ENCODE measurements at places on chromosomes 3 and 15.

- no peak for DNase-seq
These were observed 321.4 kb upstream of the DPH6 start for GRCh38 chr15:35867356-35867755.

- DNase-seq, result no peak
These were observed 31.9 kb downstream of the SEC61A1 start for GRCh38 chr3:128083980-128084674.

- DNase-seq, result no peak
These were observed 108.4 kb downstream of the MBNL1 start for GRCh38 chr3:152377184-152377570.

GRCh38 chr15:35705030-35705883 lies 159.3 kb upstream of the DPH6 start:
- DNase-seq, result no peak

DNA sequence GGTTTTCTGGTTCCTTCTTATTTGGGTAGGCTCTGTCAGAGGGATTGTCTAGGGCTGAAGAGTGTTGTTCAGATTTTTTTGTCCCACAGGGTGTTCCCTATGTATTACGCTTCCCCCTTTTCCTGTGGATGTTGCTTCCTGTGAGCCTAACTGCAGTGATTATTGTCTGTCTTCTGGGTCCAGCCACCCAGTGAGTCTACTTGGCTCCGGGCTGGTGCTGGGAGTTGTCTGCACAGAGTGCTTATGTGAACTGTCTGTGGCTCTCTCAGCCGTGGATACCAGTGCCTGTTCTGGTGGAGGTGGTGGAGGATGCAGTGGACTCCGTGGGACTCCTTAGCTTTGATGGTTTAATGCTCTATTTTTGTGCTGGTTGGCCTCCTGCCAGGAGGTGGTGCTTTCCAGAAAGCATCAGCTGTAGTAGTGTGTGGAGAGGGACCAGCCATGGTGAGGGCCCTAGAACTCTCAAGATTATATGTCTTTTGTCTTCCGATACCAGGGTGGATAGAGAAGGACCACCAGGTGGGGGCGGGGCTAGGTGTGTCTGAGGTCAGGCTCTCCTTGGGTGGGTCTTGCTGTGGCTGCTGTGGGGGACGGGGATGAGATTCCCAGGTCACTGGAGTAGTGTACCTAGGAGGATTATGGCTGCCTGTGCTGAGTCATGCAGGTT lies 53.8 kb downstream of the CCDC66 start:
- DNase-seq, result no peak

- DNase-seq, result no peak
These were observed 423.6 kb upstream of the TPM1 start for GRCh38 chr15:62618846-62619504.

- no peak for DNase-seq
These were observed 412.7 kb upstream of the ZNF717 start for GRCh38 chr3:76198086-76198485.

DNA sequence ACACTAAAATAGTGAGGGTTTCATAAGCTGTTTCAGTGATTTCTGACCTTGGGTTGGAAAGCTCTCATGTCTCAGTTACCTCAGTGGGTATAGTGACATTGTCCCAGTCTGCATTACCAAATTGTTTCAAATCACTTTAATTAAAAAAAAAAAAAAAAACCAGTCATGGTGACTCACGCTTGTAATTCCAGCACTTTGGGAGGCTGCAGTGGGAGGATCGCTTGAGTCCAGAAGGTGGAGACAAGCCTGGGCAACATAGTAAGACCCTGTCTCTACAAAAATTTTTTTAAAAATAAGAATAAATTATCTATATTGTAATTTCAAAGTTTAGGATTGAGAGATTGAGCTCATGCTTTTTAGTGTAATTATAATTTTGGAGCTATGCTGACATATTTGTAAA lies 78.0 kb downstream of the MBNL1 start:
- no peak for DNase-seq

DNA sequence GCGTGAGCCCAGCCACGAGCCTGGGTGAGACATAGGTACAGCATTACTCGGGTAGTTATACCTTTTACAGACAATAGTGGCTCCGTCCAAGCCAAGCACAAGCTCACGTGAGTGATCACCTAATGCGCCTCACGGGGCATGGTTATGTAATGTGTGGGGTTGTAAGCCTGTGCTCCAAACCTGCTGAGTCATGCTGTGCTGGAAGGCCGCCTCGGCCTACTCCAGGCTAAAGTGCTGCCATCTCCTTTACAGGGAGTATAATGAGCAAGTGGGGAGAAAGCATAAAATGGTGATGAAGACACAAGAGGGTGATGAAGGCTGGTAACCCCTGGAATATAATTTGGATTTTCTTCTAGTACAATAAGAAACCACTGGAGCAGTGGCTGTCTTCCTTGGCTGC lies 175.8 kb upstream of the STT3B start:
- no peak for DNase-seq

- DNase-seq, result no peak
These were observed 31.3 kb downstream of the SUSD5 start for GRCh38 chr3:33187368-33187634.

GRCh38 chr15:76070921-76071635 lies 11.3 kb downstream of the TMEM266 start:
- DNase-seq, result no peak

DNA sequence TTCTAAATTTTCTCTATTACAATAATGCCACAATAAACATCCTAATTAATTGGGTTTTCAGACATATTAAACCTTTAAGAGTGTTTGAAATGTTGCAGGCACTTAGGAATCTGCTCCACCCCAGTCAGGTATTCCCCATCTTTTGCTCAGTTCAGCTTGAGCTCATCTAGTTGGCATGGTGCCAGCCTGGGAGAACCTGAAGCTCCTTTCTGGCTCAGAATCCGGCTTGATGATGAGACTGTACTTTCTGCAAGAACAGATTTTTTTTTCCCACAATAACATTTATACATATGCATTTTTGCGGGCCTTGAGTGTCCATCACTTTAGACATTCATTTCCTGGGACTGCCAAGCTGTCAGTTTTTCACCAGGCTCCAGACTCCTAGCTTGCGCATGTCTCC lies 7.7 kb upstream of the OXSR1 start:
- no peak for DNase-seq

GRCh38 chr15:62938825-62939224 lies 103.7 kb upstream of the TPM1 start:
- DNase-seq, result no peak

DNA sequence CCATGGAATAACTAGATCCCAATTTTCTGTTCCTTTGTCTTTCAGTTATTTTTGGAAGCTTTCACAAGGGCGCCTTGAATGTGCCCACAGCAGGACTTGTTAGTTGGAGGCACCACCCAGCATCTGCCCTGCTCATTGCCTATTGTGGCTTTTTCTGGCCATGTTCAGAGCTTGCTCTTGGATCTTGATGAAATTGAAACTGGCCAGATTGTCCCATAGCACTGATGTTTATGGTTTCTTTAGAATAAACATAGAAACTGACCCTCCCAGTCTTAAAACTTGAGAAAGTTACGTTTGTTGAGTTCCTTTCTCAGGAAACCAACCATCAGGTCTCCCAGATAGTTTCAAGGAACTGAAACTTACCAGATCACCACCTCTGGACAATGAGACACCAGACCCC lies 474.7 kb downstream of the IL5RA start:
- DNase-seq, result no peak

GRCh38 chr3:22893644-22894325 lies 309.3 kb upstream of the UBE2E2 start:
- DNase-seq, result no peak
